ENCODE measurements at places on chromosomes 1 and 21. TPM values are rescaled to one million over a fixed set of nuclear protein-coding genes. Genes with fewer than 3 reads are reported as not detected.

Gene COL11A1
- not detected for total RNA-seq

- no peak for DNase-seq
- H3K27ac ChIP-seq = peak overlapping the region; percentile 57
- H3K36me3 ChIP-seq = peaks cover 14% of the 10 kb centered on the region
- H3K4me3 ChIP-seq = peak overlapping the region; percentile 40
- H3K27me3 ChIP-seq = no peaks in the 10 kb centered on the region
Observed at GRCh38 chr1:32106663-32107275, 1.1 kb upstream of the KPNA6 start.

GRCh38 chr1:164675342-164675904, 116.4 kb downstream of the PBX1 start:
- H3K4me3 ChIP-seq = no peak overlapping the region
- no peaks in the 10 kb centered on the region for H3K27me3 ChIP-seq
- H3K4me1 ChIP-seq = no peaks in the 10 kb centered on the region
- no peaks in the 10 kb centered on the region for H3K36me3 ChIP-seq
- no peak overlapping the region for H3K27ac ChIP-seq
- DNase-seq = no peak

GRCh38 chr1:64962441-64962840, 3.9 kb downstream of the JAK1 start:
- H3K4me1 ChIP-seq = peaks cover 66% of the 10 kb centered on the region
- H3K36me3 ChIP-seq = peaks cover 21% of the 10 kb centered on the region
- DNase-seq = peak; percentile 60
- H3K27ac ChIP-seq = peak overlapping the region; percentile 66
